ENCODE measurements at places on chromosomes 6 and 20. TPM values are rescaled to one million over a fixed set of nuclear protein-coding genes. Genes with fewer than 3 reads are reported as not detected.

GRCh38 chr6:37513576-37513975 lies 13.9 kb upstream of the CCDC167 start:
- no peak for DNase-seq

DNA sequence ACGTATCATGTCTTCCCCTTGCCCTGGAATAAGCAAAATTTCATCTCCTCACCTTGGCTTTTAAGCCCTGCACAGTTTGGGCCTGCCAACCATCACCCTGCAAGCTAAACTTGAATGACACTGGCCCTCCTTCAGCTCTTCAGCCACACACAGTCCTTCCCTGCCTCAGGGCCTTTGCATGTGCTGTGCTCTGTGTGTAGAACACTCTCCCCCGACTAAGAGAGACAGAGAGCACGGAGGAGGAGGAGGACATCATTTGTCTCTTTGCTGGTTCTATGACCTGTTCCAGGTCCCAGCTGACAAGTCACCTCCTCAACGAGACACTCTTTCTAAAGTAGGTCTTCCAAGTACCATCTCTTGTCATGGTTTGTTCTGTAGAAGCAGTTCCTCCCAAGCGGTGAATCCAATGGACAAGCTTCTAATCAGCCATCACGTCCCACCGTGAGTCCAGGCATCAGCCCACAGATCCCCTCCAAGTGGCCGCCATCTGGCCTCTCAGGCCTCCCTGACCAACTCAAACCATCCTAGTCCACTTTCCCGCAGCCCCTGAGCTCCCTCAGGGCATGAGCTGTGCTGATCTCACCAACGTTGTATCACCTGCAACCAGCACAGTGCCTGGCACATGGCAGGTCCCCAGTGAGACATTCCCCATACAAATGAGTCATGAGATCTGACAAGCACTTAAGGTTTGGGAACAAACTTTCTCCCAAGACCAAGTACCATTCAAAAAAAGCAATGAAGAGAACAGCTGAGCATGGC lies 30.5 kb downstream of the NFATC2 start:
- no peak for DNase-seq

- no peak for DNase-seq
Observed at GRCh38 chr6:151998784-151999183, 191.3 kb downstream of the ESR1 start.

GRCh38 chr6:139605350-139605749 lies 230.9 kb upstream of the CITED2 start:
- DNase-seq = no peak

GRCh38 chr6:166489301-166490155 lies 97.0 kb downstream of the RAMACL start:
- DNase-seq = no peak

- DNase-seq = peak; percentile 23
Observed at GRCh38 chr6:145814035-145814500, 527 bp downstream of the FBXO30 start.

DNA sequence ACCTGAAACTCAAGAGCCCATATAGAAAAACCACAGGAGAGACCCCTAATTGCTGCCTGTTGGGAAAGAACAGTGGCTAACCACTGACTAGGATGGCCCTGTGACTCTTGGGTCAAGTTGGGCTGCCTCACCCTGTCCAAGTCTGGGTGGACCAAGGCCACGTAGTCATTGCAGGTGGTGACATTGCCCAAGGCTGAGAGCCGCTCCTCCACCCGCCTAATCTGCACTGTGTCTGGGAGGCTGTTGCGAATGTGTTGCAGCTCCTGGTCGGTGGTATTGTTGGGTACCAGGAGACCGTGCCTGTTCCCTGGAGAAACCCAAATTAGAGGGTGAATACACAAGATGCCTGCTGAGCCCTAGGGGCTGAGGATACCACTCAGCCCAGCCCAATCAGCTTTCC lies 2.6 kb upstream of the MMP24OS start:
- no peak for DNase-seq

DNA sequence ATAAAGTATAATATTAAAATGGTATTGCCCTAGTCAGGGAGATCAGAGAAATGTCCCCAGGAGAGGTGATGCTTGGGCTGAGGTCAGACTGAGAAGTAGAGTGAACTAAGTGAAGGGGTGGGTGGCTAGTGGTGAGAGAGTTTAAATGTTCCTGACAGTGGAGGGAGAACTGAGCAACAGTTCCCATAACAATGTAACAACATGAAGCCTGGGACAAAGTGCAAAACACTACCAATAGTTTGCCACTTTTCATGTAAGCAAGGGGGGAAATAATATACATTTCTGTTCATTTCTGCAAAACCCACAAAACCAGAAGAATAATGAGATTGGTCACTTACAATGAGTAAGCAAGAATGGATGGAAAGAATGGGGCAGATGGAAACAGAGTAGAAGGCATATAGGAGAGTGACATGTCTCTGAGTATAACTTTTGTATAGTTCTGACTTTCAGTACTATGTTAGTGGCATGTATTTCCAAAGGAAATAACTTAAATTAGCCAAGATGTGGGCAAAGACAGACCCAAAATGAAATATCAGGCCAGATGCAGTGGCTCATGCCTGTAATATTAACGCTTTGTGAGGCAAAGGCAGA lies 13.3 kb upstream of the FAXC start:
- no peak for DNase-seq

GRCh38 chr6:90533615-90534336 lies 53.1 kb downstream of the MAP3K7 start:
- no peak for DNase-seq

Gene FAM217A
- total RNA-seq = not detected

Gene MMUT
- total RNA-seq = 29.8 TPM

Gene KCNK15
- not detected for total RNA-seq

Gene TRIM15
- not detected for total RNA-seq
